SK-MEL-5 (cell line): ENCODE measurements at places on chromosomes 4 and X.

- DNase-seq: no peak
Observed at GRCh38 chr4:69039071-69039470, 57.2 kb upstream of the UGT2B7 start.

DNA sequence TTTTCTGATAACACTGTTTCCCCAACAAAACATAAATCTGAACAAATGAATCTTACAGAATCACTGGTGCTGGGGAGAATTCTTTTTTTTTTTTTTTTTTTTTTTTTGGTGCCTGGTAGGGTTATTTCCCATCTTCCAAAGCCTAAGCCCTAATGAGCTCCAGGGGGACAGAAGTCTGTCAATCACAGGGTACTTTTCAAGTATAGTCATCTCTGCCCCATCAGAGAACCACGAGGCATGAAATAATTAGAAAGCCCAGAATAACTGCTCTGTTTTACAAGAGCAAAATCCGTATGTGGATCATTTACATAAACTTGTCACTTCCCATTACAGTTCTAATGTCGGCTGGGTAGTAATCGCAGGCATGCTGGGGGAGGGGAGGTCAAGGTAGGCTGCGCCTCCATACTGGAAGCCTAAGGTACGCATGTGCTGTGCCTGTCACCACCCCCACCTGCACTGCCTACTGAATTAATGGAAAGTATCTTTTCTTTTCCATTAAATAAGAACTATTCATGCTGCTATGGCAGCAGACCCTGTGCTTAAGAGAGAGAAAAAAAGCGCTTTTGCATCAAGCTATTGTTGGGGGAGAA is 164.7 kb upstream of the LEF1 start:
- no peak for DNase-seq

DNA sequence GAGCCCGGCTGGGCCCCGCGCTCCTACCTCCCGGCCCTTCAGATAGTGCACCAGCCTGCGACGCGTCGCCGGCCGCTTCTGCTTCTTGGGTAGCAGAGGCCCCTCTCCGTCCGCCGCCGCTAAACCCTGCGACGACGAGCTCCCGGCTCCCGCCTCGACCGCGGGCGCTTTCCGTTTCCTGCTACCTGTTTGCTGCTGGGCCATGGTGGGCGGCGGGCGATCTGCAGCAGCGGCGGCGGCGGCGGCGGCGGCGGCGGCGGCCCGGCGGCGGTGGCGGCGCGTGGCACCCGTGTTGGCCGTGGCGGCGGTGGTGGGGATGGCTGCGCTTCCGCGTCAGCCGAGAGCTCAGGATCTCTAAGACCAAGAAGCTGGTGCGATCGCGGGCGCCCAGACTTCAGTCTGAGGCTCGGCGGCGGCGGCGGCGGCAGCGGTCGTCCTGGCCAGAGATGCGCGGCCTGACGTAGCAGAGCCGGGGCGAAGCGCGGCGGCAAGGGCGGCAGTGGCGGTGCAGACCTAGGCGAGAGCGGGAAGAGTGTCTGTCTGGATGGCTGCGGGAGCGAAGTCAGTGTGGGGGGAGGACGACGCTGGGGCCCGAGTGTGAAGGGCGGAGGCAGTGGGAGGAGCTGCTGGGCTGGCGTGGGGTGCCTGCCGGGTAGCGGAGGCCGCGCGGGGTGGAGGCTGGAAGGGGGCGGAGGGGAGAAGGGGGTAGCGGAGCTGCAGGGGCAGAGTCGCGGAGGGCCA is at the start of gene DCAF12L2:
Gene DCAF12L2, minus strand, starts transcription at position 569 of the 741 bp plus-strand sequence. Its CDS starts 365 bp downstream, at position 204.
- no peak for DNase-seq

DNA sequence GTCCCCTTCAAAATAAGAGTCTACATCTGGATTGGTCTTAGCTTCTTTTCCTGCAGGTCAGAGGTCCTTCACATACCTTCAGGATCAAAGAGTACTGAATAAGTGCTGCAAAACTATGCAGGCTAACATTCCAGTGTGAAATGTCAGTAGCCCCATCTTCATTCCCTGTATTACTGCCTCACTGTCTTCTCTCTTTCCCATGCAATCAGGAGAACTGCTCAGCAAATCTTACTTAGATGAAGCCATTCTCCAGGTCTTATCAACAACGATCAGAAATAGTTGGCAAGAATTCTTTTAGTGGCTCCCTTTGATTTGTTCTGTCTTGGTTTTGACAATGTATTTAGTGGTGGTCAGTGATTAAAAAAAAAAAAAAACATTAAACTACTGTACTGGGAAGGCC is 26.0 kb upstream of the IQCM start:
- no peak for DNase-seq

DNA sequence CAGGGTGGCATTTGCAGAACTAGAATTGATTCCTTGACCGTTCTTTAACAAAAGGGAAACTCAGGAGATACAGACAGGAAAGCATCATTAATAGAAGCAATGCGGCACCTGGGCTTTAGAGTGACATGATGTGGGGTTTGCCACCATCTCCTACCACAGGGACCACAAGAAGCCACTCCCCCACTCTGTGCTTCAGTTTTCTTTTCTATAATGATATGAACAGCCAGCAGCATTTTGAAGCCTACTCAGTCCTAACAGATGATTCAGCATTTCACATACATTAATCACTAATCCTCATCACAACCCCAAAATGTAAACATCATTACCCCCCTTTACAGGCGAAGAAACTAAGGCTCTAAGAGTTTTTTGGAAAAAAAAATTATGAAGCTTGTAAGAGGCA is 22.9 kb downstream of the CCDC149 start:
- no peak for DNase-seq

GRCh38 chr4:164606478-164606877 is 147.5 kb upstream of the SMIM31 start:
- no peak for DNase-seq

DNA sequence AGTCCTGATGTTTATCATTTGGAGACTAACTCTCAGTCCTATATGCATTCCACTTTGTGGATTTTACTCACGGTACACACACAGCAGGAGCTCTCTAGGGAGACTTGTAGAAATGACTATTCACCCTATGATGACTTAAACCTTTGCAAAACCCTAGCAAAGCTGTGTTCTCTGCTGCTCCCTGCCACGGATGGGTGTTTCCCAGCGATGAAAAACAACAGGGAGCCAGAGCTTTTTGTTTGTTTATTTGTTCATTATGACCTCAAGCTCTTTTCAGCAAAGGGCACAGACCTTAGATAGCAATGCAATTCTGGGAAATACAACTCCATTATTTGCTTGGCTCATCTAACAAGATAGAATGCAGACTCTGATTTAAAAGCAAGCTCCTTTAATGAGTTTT is 156.6 kb downstream of the GRIA3 start:
- DNase-seq: no peak

GRCh38 chrX:119194621-119195020 is 41.5 kb upstream of the PGRMC1 start:
- DNase-seq: peak; percentile 36
